Uterus (tissue), 4 donors: ENCODE measurements at places on chromosomes 12 and 14. TPM values are rescaled to one million over a fixed set of nuclear protein-coding genes. Genes with fewer than 3 reads are reported as not detected.

DNA sequence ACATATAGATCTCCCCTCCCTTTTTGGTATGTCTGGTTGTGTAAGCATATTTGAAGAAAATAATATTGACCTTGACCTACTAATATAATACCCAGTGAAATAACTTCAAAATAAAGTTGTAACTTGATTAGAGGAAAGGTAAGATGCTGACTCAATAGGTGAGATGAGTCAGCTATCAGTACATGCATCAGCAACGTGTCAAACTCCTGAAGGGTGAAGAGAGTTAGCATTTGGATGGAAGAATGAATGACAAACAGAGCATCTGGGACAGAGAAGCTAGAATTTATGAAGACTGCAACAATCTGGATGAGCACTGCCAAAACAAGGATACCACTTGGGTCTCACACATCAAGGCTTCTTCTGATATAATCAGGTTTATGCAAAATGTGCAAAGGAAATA, 74.9 kb downstream of the PPP2R5E start:
- no peak for DNase-seq

COX8C gene
- total RNA-seq, result not detected

DNA sequence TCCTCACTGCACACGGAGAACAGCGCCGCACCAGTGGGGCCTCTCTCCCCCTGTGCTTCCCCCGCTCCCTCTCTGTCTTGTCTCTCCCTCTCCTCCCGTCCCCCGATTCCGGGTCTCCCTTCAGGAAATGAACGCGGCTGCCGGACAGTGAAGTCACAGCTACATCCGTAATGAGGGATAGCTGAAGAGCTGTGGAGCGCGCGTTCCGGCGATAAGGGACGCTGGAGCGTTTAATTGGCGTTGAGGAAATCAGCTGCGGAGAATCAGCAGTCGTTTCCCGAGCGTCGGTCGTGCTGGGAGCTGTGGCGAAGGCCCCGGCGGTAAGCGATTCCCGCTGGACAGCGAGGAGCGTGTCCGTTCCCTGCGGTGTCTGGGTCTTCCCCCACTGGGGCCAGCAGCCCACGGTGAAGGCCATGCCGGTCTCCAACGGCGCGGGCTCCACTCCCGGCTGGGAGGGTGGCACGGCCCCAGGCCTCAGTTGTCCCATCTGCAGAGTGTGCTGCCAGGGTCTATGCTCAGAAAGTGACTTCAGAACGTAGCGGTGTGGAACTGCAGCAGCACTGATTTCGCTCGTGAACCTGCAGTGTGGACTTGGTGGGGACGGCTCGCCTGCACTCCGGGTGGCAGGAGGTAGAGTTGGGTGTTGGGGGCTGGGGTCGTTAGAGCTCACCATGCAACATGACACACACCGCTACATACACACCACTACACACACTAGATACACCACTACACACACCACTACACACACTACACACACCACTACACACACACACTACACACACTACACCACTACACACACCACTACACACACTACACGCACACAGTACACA, 10.9 kb downstream of the NOC4L start:
- no peak for DNase-seq

DNA sequence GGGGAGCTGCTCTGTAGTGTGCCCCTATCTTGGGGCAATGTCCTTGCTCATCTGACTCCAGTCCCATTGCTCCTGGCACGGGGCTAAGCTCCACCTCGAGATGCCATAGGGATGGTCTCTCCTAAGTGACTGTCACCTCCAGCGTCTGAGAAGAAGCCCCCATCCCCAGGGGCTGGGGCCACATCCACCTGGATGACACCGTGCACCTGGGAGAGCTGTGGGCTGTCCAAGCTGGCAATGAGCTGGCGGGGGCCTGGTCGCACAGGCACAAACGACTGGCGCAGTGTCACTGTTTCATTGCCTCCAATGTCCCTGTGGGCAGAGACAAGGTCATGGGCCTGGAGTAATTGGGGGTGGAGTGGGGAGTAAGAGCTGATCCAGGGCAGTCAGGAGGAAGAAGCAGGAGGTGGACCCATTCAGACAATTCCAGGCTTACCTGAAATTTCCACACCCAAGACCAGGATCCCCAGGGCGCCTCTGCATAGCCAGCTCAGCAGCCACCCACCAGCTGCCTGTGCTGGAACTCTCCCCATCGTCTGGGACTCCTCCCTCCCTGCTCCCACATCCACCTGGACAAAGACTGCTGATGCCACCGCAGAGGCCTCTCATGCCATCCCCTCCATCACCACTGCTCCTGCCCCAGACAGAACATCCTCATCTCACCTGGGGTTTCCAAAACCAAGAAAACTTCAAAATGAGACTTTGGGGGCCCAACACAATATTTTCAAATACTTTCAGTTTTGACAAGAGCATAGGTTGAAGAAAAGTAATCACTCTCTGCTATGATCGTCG, 7.0 kb upstream of the TINF2 start:
- DNase-seq, result no peak

- DNase-seq, result no peak
Measured at GRCh38 chr12:127660961-127661360, 606.0 kb upstream of the TMEM132C start.

GRCh38 chr12:82793751-82794281, 107.1 kb downstream of the TMTC2 start:
- no peak for DNase-seq

DNA sequence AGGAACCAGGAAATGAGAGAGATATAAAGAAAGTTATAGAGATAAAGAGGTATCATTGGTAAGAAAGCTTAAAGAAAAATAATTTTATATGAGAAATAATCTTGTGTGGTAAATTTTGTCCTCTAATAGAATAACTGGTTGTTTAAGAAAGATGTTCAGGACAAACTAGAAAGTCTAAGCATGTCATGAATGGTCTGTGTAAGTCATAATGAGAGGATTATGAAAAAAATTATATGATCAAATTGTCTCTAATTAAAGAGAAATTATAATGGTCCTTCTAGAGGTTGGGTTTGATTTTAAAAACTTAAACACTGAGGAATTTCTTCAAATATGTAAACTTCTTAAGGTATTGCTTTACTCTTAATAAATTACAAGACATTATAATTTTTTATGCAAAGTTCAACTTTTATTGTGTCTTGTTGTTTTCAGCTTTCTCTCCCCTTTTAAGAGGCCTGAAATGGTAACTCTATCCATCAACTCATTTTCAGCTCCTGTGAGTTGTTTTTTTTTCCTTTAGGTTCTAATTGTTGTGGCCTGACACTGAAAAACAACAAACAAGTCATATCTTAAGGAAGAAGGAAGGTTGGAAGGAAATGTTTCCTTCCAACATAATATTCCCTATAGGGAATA, 88.2 kb upstream of the CNOT2 start:
- no peak for DNase-seq

MDGA2 gene
- total RNA-seq, result not detected

DNA sequence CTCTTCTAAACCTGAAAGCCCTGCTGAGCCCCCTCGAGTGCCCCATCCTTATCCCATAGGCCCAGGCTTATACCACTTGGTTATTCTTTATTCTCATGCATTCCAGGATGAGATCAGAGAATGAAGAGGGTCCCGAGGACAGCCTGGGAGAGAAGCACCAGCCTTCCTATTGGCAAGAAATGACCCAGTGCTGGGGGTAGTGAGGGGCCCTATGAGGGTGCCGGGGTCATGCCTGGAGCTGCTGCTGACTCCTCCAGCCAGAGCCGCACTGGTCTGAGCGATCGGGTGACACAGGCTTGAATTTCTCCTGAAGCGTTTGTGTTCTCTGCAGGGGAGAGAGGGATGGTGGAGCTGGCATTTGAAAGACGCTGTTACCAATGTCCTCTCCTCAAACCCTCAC, 18.1 kb downstream of the MORN3 start:
- no peak for DNase-seq

- no peak for DNase-seq
Measured at GRCh38 chr12:85484387-85484786, 204.4 kb downstream of the ALX1 start.

DNA sequence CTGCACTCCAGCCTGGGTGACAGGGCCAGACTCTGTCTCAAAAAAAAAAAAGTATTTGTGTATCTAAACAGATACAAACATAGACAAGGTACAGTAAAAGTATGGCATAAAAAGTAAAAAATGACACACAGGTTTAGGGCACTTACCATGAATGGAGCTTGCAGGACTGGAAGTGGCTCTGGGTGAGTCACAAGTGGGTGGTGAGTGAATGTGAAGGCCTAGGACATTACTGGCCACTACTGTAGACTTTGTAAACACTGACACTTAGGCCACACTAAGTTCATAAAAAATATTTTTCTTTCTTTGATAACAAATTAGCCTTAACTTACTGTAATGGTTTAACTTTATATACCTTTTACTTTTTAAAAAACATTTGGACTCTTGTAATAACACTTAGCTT, 38.0 kb upstream of the EIF5 start:
- DNase-seq, result no peak

NELL2 gene
- total RNA-seq, result not detected

SMCO2 gene
- not detected for total RNA-seq

- no peak for DNase-seq
Measured at GRCh38 chr12:11703378-11703777, 53.9 kb downstream of the ETV6 start.

DNA sequence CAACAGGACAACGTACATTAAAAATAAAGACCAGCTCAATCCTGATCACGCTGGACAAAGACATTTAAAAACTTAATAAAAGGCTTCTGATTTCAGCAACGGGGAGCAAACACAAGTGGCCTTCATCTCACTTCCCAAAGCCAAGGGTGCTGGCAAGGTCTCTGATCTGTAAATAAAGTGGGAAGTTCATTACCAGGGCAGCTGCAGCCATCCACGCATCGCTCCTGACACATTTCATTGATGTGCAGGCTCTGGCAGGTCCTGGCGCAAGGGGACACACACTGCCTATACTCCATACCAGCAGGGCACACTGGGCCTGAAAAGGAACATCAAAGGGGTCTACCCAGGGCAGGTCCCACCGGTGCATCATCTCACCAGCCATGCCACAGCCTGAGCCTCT, 51.0 kb downstream of the VWF start:
- DNase-seq, result no peak

SLC25A21 gene
- 2.0 TPM for total RNA-seq

RASSF8 gene
- 174 TPM for total RNA-seq

SLC39A2 gene
- total RNA-seq, result not detected

DNA sequence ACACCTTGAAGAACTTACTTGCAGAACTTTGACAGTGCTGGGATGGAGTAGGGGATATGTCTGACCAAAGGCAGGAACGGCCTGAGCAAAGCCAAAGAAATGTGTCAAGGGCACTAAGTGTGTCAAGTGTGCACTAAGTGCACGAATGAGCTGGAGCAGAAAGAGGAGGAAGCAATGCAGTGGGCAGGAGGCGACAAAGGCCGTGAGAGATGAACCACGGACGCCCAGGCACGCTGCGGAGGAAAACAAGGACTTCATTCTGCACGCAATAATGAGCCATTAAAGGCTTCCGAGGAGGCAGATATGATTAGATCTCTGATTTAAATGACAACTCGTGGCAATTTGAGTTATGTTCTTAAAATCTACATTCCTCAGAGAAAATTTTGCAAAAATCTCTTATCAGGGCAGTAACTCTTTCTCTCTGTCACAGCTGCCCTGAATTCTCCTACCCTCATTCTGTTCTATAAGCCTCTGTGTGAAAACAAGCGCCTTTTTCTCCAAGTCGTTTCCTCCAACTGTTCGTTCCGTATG, 25.3 kb downstream of the GRIN2B start:
- no peak for DNase-seq

TSPAN8 gene
- total RNA-seq, result 0.29 TPM
